Stimulated activated CD8-positive, alpha-beta memory T cell treated with anti-CD3 and anti-CD28 coated beads, Interleukin-7, amount 100 ng/mL, for 1 hour (primary cell): ENCODE measurements at places on chromosomes 11 and 22.

GRCh38 chr22:22366537-22366936 is 122.0 kb downstream of the VPREB1 start:
- DNase-seq, result no peak

DNA sequence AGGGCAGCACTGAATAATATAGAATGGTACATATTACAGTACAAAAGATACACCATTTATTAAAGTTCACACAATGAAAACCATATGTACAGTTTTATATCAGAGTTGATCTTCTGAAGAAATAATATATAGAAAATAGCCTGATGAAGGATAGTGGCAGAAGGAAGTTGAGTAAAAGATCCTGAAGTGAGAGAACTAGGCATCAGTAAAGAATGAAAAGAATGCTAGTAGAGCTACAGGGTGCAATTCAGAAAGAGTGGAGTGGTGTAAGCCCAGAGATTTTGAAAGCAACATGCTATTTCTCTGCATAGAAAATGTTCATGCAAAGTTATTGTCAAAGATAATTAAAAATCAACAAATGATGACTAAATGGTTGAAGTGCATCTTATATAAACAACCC is 1552.7 kb upstream of the TENM4 start:
- DNase-seq, result no peak

DNA sequence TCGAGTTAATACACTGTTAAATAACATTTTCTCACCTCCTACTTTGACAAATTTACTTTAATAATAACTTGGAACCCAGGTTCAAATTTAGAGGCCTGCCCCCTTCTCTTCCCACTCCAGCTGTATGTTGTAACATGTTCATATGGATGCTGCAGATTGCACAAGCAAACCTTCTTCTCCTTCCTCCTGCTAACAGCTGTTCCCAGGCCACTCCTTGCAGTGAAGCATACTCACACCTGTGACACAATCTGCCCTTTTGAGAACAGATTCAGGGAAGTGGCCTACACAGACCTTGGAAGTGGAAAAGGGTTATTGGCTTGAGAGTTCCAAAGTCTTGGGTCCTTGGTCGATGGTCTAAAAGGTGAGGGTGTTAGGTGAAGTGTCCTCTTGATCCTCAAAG is 131.9 kb downstream of the TEAD1 start:
- DNase-seq, result no peak

DNA sequence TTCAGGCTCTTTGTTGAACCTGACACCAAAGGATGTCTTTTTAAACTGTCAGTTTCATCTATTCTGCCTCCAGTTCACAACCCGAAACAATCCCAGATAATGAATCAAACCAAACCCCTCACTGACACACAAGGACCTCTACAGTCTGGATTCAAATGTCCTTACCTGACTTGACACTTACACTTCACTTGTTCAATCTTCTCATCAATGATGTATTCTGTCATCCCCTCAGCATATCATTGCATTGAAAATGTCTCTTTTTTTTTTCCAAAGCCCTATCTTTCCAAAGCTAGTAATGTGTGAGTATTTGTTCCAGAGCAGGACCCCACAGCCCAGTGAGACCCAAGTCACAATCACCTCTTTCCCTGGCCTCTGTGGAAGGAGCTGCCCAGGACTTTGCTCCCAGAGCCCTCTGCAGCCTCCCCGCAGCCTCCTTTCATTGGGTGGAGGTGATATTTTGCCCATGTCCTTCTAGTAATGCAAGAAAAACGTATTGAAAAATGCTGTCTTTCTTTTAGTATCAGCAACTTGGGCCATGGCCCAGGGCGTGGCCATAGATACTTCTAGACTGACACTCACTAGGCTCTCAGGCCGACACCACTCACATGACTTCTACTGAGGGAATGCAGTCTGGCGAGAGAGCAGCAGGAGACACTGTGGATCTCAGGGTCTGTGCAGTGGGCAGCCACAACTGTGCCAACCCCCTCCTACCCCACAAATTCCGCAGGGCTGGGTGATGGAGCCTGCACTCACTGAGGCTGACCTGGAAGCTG is 18.2 kb downstream of the RFPL3 start:
- no peak for DNase-seq

GRCh38 chr11:113531575-113532451 is 56.6 kb upstream of the DRD2 start:
- DNase-seq, result no peak
